ENCODE measurements at places on chromosomes 3 and 15.

DNA sequence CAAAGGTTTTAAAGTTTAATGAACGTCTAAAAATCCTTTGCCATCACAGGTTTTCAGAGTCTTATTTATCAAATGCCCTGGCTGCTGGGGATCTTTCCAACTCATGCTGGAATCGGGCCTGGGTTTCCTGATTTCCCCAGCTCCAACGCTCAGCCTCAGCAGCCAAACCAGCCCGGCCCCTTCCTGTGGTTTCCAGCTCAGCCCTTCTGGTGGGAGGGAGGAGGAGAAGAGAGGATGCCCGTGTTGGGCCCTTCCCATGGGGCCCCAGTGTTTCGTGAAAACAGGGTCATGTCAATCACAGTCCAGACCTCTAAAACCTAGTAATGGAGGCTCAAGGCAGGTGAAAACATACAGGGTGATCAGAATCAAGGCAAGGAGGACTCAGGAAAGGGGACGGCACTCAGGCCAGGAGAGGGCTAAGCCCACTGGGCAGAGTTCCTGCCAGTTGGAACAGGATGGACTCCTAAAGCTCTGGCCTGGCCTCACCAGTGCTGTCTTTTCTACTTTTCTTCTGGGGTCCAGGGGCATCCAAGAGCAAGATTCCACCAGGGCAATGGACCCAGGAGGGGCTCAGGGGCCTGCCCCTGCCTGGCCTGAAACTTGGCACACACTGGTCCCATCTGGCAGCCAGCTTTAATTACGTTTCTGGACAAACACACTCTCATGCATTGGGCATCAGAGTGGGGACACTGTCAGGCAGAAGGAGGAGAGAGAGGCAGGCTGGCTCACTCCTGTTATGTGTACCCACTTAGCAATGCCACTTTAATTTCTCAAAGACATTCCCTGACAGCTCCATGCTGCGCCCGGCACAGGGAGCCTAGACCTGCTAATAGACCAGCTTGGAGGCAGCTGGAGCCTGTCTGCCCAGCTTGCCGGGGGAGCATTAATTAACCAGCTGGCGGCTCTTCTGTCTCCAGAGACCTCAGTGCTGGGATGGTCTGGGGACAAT is 194.6 kb downstream of the FAM43A start:
- no peak for DNase-seq

- no peak for DNase-seq
Measured at GRCh38 chr3:7630925-7631324, 770.0 kb downstream of the GRM7 start.

DNA sequence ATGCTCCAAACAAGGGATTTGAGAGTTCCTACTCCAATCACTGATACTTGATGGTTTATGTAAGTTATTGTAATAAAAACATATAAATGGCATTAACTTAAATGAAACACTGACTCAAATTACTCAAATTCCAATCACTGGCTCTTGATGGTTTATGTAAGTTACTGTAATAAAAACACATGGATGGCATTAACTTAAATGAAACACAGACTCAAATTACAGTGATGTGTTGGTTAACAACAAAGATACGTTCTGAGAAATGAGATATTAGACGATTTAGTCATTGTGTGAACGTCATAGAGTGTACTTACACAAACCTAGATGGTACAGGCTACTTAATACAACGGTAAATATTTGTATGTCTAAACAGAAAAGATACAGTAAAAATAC is 6.6 kb downstream of the MOBP start:
- no peak for DNase-seq

DNA sequence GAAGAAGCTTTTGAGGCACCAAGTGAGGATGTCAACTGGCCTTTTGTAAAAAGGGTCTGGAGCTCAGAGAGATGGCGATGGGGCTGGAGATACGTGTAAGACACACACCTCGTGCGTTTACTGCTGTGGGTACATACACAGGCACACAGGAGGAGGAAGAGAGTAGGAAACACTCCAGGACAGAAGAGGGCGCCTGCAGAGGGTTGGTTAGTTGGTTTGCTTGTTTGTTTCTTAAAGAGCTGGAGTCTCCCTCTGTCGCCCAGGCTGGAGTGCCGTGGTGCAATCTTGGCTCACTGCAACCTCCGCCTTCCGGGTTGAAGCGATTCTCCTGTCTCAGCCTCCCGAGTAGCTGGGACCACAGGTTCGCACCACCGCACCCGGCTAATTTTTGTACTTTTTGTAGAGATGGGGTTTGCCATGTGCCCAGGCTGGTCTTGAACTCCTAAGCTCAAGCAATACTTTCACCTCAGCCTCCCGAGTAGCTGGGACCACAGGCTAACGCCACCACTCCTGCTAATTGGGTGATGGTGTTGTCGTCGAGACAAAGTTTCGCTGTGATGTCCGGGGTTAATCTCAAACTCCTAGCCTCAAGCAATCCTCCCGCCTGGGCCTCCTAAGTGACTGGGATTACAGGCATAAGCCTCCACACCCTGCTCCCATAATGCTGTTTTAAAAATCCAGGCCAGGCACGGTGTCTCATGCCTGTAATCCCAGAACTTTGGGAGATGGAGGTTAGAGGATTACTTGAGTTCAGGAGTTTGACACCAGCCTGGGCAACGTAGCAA is 1.3 kb upstream of the PRR20G start:
- DNase-seq, result no peak

DNA sequence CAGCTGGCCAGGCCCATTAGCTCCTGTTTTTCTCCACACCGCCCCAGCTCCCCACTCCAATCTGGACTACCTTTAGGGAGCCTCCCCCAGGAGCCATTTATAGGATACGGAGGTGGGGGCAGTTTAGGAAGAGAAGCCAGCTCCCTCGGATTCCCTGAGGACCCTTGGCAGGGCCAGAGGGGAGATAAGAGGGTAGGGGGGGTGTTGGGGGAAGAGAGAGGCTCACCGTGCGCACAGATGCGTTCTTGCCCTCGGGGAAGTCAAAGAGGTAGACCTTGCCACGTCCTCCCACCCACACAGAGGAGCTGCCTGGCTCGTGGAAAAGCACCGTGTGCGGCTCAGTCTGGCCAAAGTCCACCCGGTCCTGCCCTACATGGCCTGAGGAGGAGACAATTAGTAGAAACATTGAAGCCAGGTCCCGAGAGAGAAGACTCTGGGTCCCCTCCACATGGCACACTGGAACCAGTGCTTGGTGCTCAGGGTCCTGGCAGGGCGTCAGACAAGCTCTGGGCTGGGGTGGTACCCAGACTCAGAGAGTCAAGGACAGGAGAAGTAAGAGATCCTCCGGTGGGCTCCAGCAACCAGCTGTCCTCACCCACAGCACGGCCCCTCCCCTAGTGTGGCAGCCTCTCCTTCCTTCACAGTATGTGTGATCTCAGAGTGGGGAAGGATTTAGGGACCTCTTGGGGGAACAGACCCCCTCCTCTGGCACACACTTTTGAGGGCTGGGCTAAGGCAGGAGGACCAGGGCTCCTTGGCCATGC is 15.0 kb downstream of the SEMA7A start:
- DNase-seq, result no peak

DNA sequence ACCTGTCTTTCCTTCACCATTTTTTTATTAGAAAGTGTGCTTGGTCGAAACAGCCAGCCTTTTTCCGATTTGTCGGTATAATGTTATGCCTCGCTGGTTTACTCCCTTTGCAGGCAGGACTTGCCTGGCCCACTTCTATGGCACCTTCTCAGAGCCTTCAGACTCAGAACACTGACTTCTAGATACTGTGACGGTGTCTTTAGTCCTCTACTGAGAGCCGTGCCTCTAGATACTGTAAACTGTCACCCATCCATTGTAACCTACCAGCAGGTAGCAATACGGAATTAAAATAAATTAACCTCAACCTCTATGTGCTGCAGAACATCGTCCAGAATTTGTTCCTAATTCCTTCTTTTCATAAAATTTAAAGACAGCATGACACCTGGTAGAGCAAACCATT is 247.7 kb upstream of the TTC14 start:
- DNase-seq, result no peak

DNA sequence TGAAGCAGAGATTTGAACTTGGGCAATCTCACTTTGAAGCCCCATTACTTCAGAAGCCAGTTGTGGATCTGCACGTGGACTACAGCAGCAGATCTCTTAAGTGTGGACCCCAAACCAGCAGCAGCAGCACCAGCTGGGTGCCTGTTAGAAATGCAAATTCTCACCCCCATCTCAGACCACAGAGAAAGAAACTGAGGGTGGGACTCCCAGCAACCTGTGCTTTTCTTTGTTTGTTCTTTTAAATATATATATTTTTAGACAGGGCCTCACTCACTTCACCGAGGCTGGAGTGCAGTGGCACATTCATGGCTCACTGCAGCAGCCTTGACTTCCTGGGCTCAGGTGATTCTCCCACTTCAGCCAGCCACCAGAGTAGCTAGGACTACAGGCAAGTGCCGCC is 53.2 kb downstream of the SLTM start:
- DNase-seq, result no peak

DNA sequence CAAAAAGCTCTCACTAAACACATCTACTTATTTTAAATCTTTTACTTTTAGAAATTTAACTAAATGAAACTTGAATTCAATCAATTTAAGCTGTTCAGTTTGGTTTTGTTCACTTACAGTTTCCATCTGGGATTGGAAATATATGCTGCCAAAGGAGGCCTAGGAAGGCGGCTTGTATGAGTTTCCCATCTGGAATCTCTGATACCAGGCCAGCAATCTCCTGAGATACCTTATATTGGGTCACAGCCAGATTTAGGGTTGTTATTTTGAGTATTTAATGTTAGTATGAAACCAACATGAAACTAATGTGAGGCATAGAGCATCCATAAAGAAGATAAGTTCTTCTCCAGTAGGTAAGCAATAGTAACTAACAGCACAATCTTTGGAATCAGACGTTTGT is 94.6 kb downstream of the GMNC start:
- DNase-seq, result no peak

GRCh38 chr15:74132681-74133651 is 2.6 kb downstream of the ISLR2 start:
- no peak for DNase-seq
